ENCODE measurements at places on chromosomes 3 and 15.

GRCh38 chr15:69824075-69824876 lies 273.4 kb downstream of the TLE3 start:
- no peak for DNase-seq

- peak; percentile 5 for DNase-seq
Observed at GRCh38 chr15:75785771-75786574, 57.3 kb upstream of the UBE2Q2 start.

DNA sequence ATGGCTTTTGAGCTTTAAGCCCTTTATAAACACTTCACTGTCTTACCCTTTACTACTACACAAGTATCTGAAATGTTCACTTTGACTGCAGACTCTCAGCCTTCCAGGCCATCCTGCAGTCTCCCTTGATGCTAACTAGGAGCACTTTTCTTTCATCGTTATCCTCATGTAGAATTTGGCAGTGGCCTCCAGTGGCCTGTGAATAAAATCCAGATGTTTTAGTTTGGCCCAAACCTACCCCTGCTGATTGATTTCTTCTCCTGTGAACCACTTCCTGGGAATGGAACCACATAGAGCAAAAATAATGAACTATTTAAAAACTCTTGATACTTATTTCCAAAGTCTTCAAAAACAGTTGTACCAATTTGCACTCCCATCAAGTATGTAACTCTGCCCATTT lies 271.9 kb downstream of the FEZF2 start:
- DNase-seq: no peak

- DNase-seq: no peak
Observed at GRCh38 chr3:31772272-31772671, 208.8 kb downstream of the OSBPL10 start.

DNA sequence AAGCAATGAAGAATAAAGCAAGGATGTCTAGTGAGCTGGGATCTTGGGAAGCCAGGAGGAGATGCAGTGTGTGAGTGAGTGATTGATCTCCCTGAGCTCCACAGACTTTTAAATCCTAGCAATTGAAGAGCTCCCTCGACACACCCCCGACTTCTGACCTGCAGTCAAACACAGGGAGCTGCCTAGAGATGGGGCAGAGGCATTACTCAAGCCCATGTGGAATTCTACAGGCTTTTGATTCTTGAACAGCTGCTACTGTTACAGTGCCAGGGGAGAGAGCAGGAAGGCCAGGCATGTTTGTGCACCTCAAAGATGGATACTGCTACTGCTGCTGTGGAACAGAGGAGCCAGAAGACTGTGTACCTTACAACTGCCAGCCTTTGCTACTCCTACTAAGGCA lies 1403.1 kb upstream of the ALCAM start:
- DNase-seq: no peak

DNA sequence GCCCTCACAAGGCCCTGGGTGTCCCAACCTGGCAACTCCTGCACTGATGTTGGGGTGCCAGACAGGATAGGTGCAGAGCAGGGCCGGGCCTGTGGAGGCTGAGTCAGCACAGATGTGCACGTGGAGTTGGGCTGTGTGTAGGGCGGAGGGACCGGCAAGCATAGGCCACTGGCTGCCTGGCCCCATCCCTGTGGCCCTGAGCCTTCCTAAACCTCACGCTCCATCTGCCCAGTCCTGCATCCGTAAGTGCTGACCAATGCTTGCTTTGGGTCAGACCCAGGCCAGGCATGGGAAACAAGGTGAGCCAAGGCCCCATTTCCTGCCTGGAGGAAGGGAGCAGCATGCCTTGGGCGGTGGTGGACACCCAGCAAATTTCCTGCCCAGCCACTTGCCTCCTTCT lies 5.8 kb upstream of the IQSEC1 start:
- no peak for DNase-seq

DNA sequence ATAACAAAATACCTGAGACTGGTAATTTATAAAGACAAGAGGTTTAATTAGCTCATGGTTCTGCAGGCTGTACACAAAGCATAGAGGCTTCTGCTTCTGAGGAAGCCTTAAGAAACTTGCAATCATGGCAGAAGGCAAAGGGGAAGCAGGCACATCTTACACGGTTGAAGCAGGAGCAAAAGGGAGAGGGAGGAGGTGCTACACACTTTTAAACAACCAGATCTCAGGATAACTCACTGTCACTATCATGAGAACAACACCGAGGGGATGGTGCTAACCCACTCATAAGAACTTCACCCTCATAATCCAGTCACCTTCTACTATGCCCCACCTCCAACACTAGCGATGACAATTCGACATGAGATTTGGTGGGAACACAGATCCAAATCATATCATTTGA lies 54.4 kb downstream of the ATP8B4 start:
- DNase-seq: no peak

- DNase-seq: no peak
Observed at GRCh38 chr3:63576846-63577245, 75.6 kb upstream of the SNTN start.

DNA sequence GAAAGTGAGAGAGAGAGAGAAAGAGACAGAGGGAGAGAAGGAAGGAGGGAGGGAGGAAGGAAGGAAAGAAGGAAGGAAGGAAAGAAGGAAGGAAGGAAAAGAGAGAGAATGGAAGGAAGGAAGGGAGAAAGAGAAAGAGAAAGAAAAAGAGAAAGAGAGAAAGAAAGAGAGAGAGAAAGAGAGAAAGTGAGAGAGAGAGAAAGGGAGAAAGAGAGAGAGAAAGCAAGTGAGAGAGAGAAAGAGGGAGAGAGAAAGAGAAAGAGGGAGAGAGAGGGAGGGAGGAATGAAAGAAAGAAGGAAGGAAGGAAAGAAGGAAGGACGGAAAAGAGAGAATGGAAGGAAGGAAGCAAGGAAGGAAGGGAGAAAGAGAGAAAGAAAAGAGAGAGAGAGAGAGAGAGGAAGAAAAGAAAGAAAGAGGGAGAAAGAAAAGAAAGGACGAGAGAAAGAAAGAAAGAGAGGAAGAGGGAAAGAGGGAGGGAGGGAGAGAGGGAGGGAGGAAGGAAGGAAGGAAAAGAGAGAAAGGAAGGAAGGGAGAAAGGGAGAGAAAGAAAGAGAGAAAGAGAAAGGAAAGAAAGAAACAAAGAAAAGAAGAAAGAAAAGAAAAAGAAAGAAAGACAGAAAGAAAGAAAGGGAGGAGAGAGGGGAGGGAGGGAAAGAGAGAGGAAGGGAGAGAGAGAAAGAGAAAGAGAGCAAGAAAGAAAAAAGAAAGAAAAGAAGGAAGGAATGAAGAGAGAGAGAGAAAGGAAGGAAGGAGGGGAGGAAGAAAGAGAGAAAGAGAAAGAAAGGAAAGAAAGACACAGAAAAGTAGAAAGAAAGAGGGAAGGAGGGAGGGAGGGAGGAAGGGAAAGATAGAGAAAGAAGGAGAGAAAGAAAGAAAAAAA lies 10.8 kb downstream of the WNT7A start:
- no peak for DNase-seq

DNA sequence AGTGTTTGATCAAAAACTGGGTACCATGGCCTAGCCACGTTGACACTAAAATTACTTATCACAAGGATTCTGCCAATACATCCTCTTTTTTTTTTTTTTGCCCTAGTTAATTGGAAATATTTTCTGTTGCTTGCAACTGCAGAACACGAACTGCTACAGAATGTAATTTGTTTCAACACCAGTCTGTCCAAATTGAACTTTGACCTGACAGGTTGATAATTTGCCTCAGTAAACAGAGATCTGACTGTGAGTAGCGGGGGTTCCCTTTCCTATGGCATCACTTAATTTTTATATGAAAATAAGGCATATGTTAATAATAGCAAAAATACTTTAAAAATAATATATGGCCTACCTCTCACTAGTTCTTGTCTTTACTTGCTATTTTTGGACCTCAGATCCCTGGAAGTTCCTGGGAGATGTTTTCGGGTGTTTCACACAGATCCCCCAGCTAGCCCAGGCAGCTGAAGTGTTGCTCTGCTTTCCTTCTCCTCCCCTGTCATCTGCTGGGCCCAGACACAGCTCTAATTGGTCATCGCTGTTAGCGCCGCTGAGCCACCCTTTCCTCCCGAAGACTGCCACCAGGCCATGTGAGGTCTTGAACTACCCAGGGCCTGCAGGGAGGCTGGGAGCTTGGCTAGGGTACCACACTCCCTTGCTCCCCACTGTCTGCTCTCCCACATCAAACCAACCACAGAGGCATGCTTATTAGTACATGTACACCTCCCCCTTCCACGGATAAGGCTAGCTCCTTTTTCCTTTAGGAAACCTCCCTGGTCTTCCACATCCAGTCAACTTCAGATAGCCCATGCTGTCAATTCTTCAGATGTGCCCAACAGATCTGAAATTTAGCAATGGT lies 89.8 kb upstream of the RNF7 start:
- no peak for DNase-seq

DNA sequence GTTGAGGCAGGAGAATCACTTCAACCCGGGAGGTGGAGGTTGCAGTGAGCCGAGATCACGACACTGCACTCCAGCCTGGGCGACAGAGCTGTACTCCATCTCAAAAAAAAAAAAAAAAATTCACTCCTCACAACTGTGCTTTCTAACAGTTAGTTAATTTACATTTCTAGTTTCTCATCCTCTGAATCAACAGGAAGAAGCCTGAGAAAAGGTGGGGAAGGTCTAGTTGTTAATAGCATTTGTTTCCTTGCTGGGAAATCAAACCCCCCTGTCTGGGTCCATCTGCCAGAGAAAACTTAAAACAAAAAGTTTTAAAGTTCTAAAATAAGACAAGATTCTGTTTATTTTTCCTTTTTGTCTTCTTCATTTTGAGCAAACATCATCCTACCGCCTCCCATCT lies 62.3 kb downstream of the TMEM39A start:
- no peak for DNase-seq

GRCh38 chr15:45993508-45993907 lies 358.7 kb downstream of the SQOR start:
- no peak for DNase-seq

DNA sequence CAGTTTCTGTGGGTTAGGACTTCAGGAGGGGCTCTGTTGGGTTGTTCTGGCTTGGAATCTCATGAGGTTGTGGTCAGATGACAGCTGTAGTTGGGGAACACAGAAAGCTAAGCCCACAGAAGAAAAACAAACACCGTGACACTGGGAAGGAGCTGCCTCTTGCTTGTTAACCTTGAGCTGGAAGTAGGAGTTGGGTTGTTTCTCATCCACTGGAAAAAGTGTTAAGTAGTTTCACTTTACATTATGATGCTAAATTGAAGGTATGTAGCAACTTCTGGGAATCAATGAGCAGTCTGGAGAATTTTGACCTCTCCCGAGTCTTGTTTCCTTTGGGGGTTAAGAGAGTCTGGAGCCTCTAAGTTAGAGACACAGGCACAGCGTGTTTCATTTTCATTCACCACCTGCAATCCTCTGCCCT lies 20.4 kb downstream of the HACD3 start:
- DNase-seq: no peak

DNA sequence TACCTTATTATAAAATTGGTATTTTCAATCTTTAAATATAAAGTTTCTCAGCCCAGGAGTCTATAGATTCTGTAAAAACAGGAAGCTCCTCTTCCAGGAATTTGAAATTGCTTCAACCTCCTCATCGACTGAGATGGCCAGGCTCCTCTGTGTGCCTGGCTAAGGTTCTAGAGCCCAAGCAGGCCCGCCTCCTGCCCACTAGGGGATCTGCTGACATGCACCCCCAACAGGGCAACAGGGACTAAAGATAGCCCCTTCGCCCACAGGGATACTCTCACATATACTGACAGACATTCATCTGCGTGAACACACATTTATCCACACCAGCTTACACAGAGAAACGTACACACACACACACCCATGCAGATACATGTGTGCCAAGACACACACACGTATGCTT lies 183.1 kb upstream of the TLE3 start:
- no peak for DNase-seq

GRCh38 chr3:154275965-154276364 lies 48.3 kb downstream of the DHX36 start:
- no peak for DNase-seq

GRCh38 chr3:155603302-155603701 lies 141.6 kb downstream of the PLCH1 start:
- DNase-seq: no peak

DNA sequence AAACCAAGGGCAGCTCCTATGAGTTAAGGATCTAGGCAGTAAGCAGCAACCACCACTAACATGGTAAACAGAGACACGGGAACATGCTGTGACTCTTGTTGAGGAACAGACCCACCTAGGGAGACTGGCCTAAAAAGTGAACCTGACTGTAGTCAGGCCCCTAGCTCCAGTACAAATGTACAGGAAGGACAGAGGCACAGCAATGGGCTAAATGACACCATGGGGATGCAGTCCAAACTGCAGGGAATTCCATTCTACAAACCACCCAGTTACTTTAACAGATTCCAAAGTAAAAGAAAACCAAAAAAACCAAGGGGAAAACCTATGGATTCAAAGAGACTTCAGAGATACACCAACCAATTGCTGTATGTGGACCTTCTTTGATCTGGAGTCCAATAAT lies 28.2 kb upstream of the CGNL1 start:
- no peak for DNase-seq

GRCh38 chr3:158685159-158685558 lies 12.7 kb upstream of the LXN start:
- DNase-seq: no peak

GRCh38 chr15:57345584-57345983 lies 30.7 kb upstream of the CGNL1 start:
- DNase-seq: peak; percentile 60

GRCh38 chr15:63599401-63600000 lies 2.3 kb downstream of the FBXL22 start:
- peak; percentile 45 for DNase-seq

DNA sequence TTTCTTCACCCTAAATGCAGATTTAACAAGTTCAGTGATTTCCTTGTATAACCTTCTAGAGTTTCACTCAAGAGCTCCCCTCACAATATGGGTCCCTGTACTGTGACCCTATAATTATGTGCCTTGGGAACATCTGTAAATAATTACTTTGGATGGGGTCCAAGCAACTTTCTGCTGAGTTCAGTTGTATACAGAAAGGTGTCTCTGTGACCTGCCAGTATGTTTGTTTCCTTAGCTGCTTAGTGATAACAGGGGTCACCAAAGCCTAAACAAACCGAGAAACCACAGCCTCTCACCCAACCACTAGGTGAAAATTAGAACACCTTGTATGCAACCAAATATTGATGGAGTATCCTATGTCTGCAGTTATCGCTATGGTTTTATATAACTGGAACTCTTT lies 29.8 kb upstream of the SLC25A36 start:
- DNase-seq: no peak

- no peak for DNase-seq
Observed at GRCh38 chr3:30448450-30449289, 157.7 kb upstream of the TGFBR2 start.

DNA sequence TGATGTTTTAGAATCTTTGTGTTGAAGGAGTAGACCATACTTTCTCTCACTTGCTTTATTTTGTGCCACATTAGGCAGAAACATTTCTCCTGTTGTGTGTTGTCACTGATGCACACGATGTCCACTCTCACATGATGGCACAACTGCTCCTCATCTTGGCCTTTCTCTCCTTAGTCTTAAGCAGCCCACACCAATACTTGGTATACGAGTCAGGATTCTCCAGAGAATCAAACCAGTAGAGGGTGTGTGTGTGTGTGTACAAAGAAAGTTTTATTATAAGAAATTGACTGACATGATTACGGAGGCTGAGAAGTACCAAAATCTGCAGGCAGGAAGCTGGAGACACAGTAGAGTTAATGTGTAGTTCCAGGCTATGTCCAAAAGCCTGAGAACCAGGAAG lies 187.1 kb downstream of the ALCAM start:
- no peak for DNase-seq

- no peak for DNase-seq
Observed at GRCh38 chr15:32030795-32031194, 480 bp downstream of the CHRNA7 start.

GRCh38 chr15:38054488-38054887 lies 120.0 kb downstream of the TMCO5A start:
- DNase-seq: no peak
